ENCODE measurements at places on chromosomes 6 and 20.
A peak's percentile ranks its signal among the peaks of the same experiment; 100 is the strongest.

GRCh38 chr20:24584078-24584477 is 114.6 kb downstream of the SYNDIG1 start:
- no peak overlapping the region for H3K27ac ChIP-seq
- H3K36me3 ChIP-seq = no peaks in the 10 kb centered on the region
- H3K27me3 ChIP-seq = no peaks in the 10 kb centered on the region
- H3K4me1 ChIP-seq = no peaks in the 10 kb centered on the region

DNA sequence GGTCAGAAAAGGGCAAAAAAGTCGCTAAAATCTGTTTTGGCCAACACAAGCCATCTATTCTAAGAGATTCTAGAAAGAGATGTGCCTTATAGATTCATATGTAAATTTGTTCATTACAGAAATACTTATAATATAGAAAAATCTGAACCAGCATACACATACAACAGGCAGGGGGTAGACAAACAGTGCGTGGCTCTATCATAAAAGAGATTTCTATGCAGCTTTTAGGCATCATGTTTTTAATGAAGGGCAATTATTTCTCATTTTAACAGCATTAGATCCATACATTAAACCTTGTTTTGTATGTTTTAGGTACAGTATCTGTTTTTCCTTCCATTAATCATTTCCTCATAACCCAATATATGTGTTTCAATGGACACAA is 664 bp downstream of the BTN3A3 start:
- no peaks in the 10 kb centered on the region for H3K4me1 ChIP-seq
- no peak overlapping the region for H3K4me3 ChIP-seq
- no peak overlapping the region for H3K27ac ChIP-seq
- peaks cover 8% of the 10 kb centered on the region for H3K27me3 ChIP-seq
- H3K36me3 ChIP-seq = no peaks in the 10 kb centered on the region

- peaks cover 26% of the 10 kb centered on the region for H3K27me3 ChIP-seq
- H3K4me1 ChIP-seq = no peaks in the 10 kb centered on the region
- DNase-seq = no peak
- no peaks in the 10 kb centered on the region for H3K36me3 ChIP-seq
These were observed 58.7 kb upstream of the CD93 start for GRCh38 chr20:23144856-23145255.

DNA sequence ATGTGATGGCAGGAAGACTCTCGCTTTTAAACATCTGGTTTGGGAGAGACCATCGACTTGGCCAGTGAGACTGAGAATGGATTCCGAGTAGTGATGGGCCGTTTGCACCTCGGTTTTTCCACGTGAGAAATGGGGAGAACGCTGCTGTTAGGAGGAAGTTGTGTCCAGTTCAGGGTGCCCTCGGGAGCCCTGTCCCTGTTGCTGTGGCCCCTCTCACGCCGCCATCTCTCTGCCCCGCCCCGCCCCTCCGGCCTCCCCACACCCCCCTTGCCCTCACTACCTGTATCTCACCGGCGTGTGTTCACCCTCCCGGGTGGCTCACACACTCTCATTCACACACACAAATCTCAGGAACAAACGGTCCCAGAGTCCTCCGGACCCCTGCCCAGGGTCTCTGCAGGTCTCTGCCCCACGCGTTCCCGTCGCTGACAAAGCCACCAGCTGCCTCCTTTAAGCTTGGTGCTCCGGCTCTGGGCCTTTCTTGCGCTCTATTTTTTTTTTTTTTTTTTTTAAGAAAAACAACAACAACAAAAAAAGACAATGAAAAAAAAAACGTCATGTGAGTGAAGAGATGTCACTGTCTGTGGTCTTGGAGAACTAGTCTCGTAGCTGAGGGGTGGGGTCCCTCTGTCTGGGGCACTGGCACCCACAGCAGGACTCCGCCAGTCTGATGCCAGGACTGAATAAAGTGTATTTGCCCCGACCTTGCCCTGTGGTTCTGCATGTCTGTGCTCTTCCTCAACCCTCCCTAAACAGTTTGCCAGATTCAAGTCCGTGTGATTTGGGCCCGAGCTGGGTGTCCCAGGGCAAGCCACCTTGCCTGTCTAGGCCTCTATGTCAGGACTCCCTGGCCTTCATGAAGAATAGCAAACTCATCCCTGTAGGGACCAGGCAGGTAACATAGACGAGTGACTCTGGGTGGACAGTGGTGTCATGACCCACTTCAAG is 2.9 kb downstream of the SOX12 start:
- no peak for DNase-seq
- H3K4me3 ChIP-seq = peak overlapping the region; percentile 89
- H3K36me3 ChIP-seq = peaks cover 2% of the 10 kb centered on the region

- no peak overlapping the region for H3K27ac ChIP-seq
- no peak overlapping the region for H3K4me3 ChIP-seq
- no peak for DNase-seq
- H3K27me3 ChIP-seq = no peaks in the 10 kb centered on the region
- peaks cover under 1% of the 10 kb centered on the region for H3K36me3 ChIP-seq
- peaks cover 1% of the 10 kb centered on the region for H3K4me1 ChIP-seq
These were observed 18.2 kb upstream of the SRC start for GRCh38 chr20:37327748-37328147.

- peaks cover 34% of the 10 kb centered on the region for H3K36me3 ChIP-seq
- H3K27ac ChIP-seq = peak overlapping the region; percentile 46
- peaks cover 12% of the 10 kb centered on the region for H3K4me1 ChIP-seq
- H3K27me3 ChIP-seq = no peaks in the 10 kb centered on the region
- no peak overlapping the region for H3K4me3 ChIP-seq
These were observed 27.8 kb downstream of the POFUT1 start for GRCh38 chr20:32235331-32236047.

DNA sequence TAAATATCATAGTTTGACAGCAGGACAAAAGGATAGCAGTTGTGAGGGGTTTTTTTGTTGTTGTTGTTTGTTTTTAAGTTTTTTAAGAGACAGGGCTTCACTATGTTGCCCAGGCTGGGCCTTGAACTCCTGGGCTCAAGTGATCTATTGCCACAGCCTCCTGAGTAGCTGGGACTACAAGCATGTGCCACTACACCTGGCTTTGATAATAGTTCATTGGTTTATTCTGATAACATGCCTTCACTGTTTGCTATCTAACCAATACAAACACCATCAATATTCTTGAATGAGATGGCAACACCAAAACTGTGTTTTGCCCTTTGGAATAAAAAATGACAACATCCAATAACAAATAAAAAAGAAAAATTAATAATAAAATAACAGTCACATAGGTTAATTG is 41.2 kb downstream of the FAM184A start:
- H3K4me3 ChIP-seq = no peak overlapping the region
- peaks cover 38% of the 10 kb centered on the region for H3K4me1 ChIP-seq
- peak overlapping the region; percentile 88 for H3K27ac ChIP-seq
- H3K27me3 ChIP-seq = no peaks in the 10 kb centered on the region
- DNase-seq = no peak
- no peaks in the 10 kb centered on the region for H3K36me3 ChIP-seq

DNA sequence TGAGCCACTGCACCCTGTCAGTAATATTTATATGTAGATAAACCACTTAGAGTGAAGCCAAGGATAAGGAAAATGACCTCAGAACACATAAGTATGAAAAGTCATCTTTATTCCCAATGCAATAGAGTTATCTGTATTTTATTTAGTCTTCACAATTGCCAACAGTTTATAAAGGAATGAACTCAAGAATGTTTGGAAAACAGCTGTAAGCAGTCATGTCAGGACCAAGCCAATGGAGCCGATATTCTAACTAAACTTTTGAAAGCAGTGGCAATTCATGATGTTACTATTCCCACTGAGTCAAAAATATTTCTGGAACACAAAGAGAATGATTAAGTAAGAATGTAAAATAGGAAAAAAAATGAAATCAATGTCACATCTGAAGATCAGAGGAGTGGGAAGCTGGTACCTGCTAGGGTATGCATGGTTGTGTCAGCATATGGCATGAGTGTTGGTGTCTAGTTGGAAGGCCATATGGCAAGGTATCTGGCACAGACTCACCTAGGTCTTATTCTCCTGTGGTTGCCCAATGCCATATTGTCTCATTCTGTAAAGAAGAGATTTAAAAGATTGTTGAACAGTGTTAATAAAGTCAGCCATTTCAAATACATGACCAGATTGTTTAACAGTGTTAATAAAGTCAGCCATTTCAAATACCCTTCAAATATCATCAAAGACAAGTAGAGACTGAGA is 118.2 kb downstream of the ADAT2 start:
- no peaks in the 10 kb centered on the region for H3K27me3 ChIP-seq
- H3K36me3 ChIP-seq = peaks cover 8% of the 10 kb centered on the region
- no peaks in the 10 kb centered on the region for H3K4me1 ChIP-seq
- no peak overlapping the region for H3K4me3 ChIP-seq

GRCh38 chr6:170222498-170223471 is 68.1 kb downstream of the DLL1 start:
- H3K27ac ChIP-seq = peak overlapping the region; percentile 24
- no peak overlapping the region for H3K4me3 ChIP-seq
- peaks cover 31% of the 10 kb centered on the region for H3K4me1 ChIP-seq
- H3K36me3 ChIP-seq = no peaks in the 10 kb centered on the region
- peaks cover 4% of the 10 kb centered on the region for H3K27me3 ChIP-seq
- no peak for DNase-seq

- peak overlapping the region; percentile 79 for H3K4me3 ChIP-seq
- H3K4me1 ChIP-seq = peaks cover 29% of the 10 kb centered on the region
- no peaks in the 10 kb centered on the region for H3K27me3 ChIP-seq
These were observed 637 bp downstream of the TRPC4AP start for GRCh38 chr20:35091816-35092523.

DNA sequence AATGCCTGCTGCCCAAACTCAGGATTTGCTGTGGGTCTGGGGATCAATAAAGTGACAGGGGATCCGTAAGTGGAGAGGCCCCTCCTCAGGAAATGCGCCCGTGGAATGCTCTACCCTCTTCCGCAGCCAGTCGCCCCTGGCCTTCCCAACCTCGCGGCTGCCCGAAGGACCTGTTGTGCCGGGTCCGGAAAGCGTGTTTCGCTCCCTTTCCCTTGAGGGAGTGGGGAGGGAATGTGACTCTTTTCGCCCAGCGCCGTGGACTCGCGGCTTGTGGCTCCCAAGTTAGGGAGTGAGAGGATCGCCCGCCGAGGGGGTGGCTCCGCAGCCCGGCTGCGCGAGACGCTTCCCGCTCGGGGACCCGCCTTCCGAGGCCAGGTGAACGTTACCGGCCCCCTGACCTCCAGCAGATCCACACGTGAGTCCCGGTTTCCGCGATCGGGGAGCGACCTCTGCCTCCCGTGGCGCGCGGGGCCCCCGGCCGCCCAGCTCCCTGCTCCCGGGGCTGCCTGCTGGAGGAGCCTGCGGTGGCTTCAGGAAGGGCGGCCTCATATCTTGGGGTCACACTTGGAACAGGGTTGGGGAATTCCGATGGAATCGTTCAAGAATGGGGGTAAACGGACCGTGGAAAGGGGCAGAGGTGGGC is 666 bp downstream of the TPD52L1 start:
- peak overlapping the region; percentile 85 for H3K27ac ChIP-seq
- peak; percentile 20 for DNase-seq
- H3K4me3 ChIP-seq = peak overlapping the region; percentile 93

DNA sequence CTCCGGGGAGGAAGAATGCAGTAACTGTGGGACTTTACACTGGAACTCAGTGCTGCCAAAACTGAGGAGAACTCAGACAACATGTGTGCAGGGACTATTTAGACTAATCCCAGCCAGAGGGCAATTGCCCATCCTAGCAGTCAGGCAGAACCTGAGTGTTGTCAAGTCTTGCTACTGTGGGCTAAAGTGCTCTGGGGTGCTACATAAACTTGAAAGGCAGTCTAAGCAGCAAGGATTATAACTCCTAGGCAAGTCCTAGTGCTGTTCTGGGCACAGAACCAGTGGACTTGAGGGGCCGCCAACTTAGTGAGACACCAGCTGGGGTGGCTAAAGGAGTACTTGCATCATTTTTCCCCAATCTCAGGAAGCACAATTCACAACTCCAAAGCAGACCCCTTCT is 363.8 kb upstream of the PTCHD4 start:
- peaks cover 13% of the 10 kb centered on the region for H3K4me1 ChIP-seq
- H3K27me3 ChIP-seq = no peaks in the 10 kb centered on the region
- no peaks in the 10 kb centered on the region for H3K36me3 ChIP-seq
- no peak overlapping the region for H3K27ac ChIP-seq

Measured in progenitor cell of endocrine pancreas (in vitro differentiated cells).